Pancreas (tissue), 10 donors: ENCODE measurements at places on chromosomes 4 and X. TPM values are rescaled to one million over a fixed set of nuclear protein-coding genes. Genes with fewer than 3 reads are reported as not detected.
A peak's percentile ranks its signal among the peaks of the same experiment; 100 is the strongest.

- no peak for DNase-seq
Measured at GRCh38 chrX:45806410-45807121, 605.9 kb upstream of the DIPK2B start.

DNA sequence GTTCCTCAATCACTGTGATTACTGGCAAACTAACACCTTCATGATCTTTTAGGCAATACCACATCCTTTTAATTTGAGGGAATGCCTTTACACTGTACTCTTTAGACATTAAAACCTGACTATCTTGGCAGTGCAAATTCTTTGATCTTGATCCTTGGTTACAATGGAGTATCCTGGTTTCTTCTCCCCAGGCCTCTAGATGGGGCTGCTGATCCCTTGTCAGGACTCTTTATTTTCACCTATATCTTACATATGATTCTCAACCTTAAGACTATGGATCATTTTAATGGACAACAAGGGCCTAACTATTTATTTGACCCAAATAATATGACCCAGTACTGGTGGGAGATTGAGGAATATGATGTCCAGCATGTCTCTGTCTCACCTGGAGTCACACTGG is 1005.5 kb upstream of the INTU start:
- no peak for DNase-seq

- peak; percentile 0 for DNase-seq
Measured at GRCh38 chr4:6369511-6369910, 99.9 kb downstream of the WFS1 start.

DNA sequence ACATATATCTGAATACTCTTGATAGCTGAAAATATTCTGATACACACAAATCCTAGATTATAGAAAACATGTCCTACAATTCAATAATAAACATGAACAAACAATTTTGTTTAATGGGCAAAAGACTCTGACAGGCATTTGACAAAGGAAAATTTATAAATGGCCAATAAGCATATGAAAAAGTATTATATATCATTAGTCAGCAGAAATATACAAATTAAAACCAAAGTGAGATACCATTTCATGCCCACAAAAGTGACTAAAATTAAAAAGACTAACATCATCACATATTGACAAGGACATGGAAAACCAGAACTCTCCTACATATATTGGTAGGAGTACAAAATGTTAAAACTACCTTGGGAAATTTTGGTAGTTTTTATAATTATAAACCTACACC is 2.7 kb upstream of the MAPK10 start:
- DNase-seq = no peak

The AMBN gene
- total RNA-seq = not detected

The BRCC3 gene
- total RNA-seq = 10.8 TPM
